ENCODE measurements at places on chromosomes 1 and 21.
A peak's percentile ranks its signal among the peaks of the same experiment; 100 is the strongest.

- DNase-seq: no peak
Observed at GRCh38 chr1:157882580-157882979, 41.0 kb upstream of the CD5L start.

GRCh38 chr1:60841116-60842046, 241.0 kb upstream of the NFIA start:
- DNase-seq: no peak

- no peak for DNase-seq
Observed at GRCh38 chr1:25848531-25848930, 10.7 kb downstream of the AUNIP start.

DNA sequence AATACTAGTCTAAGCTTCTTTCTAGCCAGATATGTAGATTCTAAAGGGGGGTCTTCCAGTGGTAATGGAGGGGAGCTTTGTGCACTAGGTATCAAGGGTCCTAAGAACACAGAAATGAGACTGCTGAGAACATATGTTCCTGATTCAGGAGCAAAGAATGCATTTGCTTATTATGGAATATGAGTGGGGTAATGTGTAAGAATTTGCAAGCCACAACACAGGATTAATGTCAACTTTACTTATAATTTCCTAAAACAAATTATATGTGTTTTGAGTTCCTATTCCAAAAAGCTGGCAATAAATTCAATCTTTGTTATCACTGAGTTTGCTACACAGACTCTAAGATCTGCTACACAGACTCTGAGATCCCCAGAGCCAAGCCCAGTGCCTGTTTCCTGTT, 357.0 kb upstream of the PTBP2 start:
- no peak for DNase-seq

- no peak for DNase-seq
Observed at GRCh38 chr1:91381844-91382243, 22.8 kb downstream of the HFM1 start.

GRCh38 chr1:3145532-3146325, 76.7 kb downstream of the PRDM16 start:
- DNase-seq: no peak

GRCh38 chr1:86913896-86914600, at the start of gene SELENOF:
TSS of gene SELENOF (minus strand) at chr1:86914126. CDS start at chr1:86914111, 15 bp downstream.
- peak; percentile 99 for DNase-seq

DNA sequence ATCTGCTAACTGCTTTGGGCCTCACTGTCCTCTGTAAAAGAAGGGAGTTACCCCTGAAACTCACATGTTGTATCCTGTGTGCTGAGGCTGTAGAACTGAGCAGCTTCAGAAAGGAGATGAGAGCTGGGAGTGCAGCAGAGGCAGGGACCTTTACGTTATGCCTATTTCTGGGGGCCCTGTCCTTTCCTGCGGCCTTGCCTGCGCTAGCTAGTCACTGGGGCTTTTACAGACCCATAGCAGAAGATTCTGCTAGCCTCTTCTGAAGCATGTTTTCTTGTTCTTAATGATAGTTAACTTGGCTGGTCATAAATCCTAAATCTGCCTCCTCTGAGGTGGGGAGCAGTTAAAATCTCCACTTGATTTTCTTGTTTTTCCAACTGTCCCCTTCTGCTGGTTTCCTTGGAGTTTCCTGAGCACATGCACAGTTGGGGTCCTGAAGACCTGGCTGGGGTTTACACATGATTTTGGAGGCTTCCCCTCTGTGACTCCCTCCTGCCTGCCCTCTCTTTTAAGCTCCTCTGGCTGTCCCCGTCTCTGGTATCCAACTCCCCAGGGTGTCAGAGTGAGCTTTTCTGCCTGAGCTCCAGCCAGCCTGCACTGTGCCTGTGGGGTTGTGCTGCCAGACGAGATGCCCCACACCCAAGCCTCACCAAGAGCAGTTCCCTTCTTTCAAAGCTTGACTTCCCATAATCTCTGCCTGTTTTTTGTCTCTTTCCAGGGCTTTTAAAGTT, 76.6 kb downstream of the NOS1AP start:
- no peak for DNase-seq

Measured in activated CD8-positive, alpha-beta memory T cell treated with anti-CD3 and anti-CD28 coated beads, Interleukin-2, amount 10 ng/mL, durations not matched to agents 7 days and 5 days (primary cell).